Skeletal muscle tissue (tissue), 5 donors: ENCODE measurements at places on chromosomes 1 and 21. TPM values are rescaled to one million over a fixed set of nuclear protein-coding genes. Genes with fewer than 3 reads are reported as not detected.

The OR6K3 gene
- total RNA-seq = not detected

The CLCNKB gene
- not detected for total RNA-seq

The SCNM1 gene
- 24.5 TPM for total RNA-seq

The VWA5B1 gene
- 0.52 TPM for total RNA-seq

The ANGPTL1 gene
- 47.5 TPM for total RNA-seq

The ZBTB7B gene
- 7.8 TPM for total RNA-seq

The AIM2 gene
- 0.52 TPM for total RNA-seq

The UTS2 gene
- total RNA-seq = not detected

The PDZK1 gene
- total RNA-seq = under 0.01 TPM

The LCE1C gene
- not detected for total RNA-seq

The STUM gene
- total RNA-seq = 2.6 TPM

The ETV3L gene
- not detected for total RNA-seq

The CD1B gene
- total RNA-seq = not detected

The RAB25 gene
- total RNA-seq = not detected

The RNASEL gene
- 4.2 TPM for total RNA-seq

The TMEM61 gene
- not detected for total RNA-seq

The KRTAP19-3 gene
- total RNA-seq = not detected
